ENCODE measurements at places on chromosomes 2 and 18.

DNA sequence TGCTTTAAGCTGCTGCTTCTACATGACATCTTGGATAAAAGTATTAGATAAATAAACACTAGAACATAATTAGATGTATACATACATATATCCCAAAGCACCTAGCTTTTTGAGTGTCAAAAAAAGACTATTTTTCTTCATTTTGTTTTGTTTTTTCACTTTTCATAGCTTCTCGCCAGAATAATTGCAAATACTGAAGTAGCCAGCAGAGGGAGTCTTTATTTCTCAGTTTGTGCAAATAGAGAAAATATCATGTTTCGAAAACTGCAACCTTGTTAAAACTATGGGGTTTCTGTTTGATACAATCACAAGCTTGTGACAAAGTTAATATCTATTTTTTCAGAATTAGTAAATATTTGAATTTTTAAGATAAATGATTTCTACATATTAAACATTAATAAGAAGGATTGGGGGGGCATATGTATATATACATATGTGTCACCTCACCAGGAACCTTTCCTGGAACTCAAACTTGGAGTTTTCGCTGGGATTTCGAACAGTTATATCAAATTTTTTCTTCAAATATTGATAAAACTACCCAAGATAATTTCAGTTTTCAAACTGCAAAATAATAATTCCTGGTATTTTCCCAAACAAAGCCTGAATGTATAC is 61.0 kb downstream of the GRB14 start:
- DNase-seq = no peak

DNA sequence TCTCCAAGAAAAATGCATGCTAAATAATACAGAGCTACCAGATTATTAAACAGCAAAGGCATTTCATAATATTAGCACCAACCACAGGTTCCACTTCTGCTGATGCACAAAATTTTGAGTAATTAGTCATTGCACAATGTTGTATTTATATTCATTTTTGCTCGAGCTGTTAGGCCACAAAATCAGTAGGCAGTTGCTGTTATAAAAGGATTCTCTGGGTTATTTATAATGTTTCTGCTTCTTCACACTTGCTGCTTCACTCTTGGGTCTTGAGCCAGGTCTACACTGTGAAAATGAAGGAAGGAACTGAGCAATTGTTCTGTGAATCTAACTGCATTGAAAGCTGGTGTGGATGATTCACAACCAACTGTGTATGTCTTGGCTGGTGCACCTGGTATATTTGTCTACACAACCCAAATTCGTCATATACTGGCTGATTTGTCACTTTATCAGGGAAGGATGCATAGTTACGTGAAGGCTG is 38.3 kb downstream of the MRPL33 start:
- DNase-seq = no peak

GRCh38 chr2:227456772-227457171 is 15.2 kb upstream of the AGFG1 start:
- no peak for DNase-seq

- DNase-seq = no peak
Observed at GRCh38 chr2:833180-833579, 117.5 kb upstream of the SNTG2 start.

- DNase-seq = no peak
Observed at GRCh38 chr2:238873841-238874240, 26.0 kb downstream of the TWIST2 start.

GRCh38 chr2:3608373-3609278 is 13.7 kb downstream of the COLEC11 start:
- DNase-seq = no peak

GRCh38 chr2:19806131-19806530 is 95.7 kb downstream of the TTC32 start:
- no peak for DNase-seq
